Pancreas (tissue), 10 donors: ENCODE measurements at places on chromosomes 5 and 9. TPM values are rescaled to one million over a fixed set of nuclear protein-coding genes. Genes with fewer than 3 reads are reported as not detected.

The OLFML2A gene
- 6.2 TPM for total RNA-seq

The HNRNPA0 gene
- total RNA-seq, result 13.8 TPM

The C9orf50 gene
- total RNA-seq, result not detected

The FUT7 gene
- 0.19 TPM for total RNA-seq

The EFNA5 gene
- 2.0 TPM for total RNA-seq

DNA sequence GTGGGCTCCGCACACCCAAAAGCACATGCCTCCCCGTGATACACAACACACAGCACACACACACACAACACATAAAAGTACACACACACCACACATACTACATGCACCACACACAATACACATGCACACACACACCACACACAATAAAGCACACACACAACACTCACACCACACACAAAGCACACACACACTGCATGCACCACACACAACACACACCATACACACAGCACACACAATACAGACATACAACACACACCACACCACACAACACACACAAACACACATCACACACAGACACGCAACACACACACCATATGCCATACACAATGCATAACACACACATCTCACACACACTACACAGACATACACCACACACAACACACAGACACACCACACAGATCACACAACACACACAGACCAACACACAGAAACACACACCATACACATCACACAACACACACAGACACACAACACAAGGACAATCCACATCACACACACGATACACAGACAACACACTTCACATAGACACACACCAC, 3.4 kb upstream of the CCDC187 start:
- H3K27me3 ChIP-seq, result no peaks in the 10 kb centered on the region
- H3K4me3 ChIP-seq, result no peak overlapping the region
- H3K36me3 ChIP-seq, result no peaks in the 10 kb centered on the region
- H3K27ac ChIP-seq, result no peak overlapping the region

GRCh38 chr9:119453490-119453911, 84.3 kb upstream of the BRINP1 start:
- no peaks in the 10 kb centered on the region for H3K27me3 ChIP-seq
- H3K27ac ChIP-seq, result no peak overlapping the region
- H3K4me1 ChIP-seq, result no peaks in the 10 kb centered on the region
- DNase-seq, result no peak
- H3K4me3 ChIP-seq, result no peak overlapping the region

DNA sequence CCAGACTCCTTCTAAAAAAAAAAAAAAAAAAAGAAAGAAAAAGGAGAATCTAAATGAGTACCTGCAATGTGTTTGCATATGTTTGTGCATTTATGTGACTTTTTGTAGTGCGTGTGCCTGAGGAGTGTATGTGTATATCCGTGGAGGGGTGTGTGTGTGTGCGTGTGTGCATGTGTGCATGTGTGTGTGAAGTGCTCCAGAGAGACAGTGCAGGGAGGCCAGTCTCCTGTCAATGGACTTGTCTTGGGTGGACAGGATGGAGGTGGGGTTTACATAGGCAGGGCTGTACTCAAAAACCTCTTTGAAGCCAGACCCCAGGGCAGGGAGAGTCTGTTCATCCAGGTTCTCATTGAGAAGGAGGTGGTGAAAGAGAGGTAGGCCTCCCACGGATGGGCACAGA, 87.1 kb upstream of the MVB12B start:
- H3K27me3 ChIP-seq, result no peaks in the 10 kb centered on the region
- H3K27ac ChIP-seq, result no peak overlapping the region
- H3K36me3 ChIP-seq, result no peaks in the 10 kb centered on the region
- DNase-seq, result no peak
- no peaks in the 10 kb centered on the region for H3K4me1 ChIP-seq

DNA sequence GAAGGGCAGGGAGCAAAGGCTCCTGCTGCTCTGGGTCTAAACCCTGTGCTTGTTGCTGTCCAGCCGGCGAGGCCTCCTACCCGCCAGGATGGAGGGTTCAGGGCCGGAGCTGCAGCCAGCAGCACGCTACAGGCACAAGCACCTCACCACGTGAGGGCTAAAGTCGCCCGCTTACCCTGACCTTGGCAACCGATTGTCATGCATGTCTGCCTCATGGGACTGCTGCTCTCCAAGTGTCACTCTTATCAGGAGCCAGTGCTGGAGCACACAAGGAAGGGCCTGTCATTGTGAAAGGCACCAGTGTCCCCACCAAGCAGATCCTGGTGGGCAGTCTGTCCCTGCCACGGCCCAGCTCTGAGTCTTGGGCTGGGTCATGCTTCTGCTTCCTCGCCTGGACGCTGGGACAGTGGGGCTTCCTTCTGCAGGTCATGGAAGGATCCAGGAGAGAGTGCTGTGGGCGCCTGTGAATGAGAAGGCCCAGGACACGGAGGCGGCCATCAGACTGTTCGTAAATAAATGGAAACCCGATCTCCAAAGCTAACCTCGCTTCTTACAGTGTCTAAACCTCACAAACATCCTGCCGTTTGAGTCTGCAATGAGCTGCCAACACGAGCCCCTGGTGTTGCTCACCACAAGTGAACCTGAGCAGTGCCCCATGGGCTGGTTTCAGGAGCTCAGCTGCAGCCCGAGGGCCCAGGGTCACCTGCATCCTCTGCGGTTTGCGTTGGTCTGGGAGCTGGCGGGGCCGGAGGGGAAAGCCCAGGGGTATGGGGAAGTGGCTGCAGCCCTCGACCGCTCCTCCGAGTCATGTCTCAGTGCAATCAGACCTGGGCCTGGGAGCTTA, 58.2 kb upstream of the RXRA start:
- no peaks in the 10 kb centered on the region for H3K27me3 ChIP-seq
- DNase-seq, result no peak
- no peaks in the 10 kb centered on the region for H3K4me1 ChIP-seq

DNA sequence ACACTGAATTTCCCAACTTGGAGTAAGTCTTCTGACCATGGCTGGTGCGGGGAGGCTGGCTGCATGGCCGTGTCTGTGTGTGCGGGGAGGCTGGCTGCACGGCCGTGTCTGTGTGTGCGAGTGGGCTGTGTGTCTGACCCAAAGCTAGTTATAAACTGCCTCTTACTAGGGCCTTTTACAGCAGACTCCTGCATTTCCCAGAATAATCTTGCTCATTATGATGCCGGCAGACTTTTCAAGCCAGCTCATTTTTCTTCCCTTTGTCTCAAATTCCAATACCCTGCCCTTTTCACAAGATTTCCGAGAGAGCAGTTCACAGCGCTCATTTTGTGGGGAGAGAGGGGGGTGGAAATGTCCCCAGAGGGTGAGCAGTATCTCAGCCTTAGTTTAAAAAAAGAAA, 470.7 kb upstream of the BRINP1 start:
- no peaks in the 10 kb centered on the region for H3K36me3 ChIP-seq
- H3K27me3 ChIP-seq, result no peaks in the 10 kb centered on the region
- no peak overlapping the region for H3K27ac ChIP-seq

DNA sequence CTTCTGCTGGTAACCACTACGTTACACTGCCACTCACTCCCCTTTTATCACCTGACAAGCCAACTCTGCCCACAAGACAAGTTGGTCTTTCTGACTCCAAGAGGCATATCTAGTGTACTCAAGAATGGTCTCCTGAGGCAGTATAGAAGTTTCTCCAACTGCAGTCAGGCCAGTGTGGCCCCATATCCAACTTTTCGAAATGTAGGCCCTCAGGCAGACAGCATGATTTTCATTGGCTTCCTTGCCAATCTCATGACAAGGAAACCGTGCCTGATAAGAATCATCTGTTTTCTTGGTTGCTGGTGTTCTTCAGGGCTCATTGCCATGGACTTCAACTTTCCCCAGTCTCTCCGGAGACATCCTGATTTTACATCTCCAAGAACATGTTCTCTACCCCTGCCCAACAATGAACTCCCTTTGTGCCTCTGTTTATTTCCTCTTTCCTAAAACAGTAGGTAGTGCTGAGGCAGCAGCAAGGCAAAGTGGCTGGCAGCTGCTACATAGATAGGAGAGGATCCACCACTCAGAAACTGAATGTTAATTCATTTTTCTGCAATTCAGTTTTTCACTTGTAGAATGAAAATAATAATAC, 62.6 kb upstream of the SEMA6A start:
- no peak for DNase-seq
- no peaks in the 10 kb centered on the region for H3K4me1 ChIP-seq
- H3K27ac ChIP-seq, result no peak overlapping the region
- H3K27me3 ChIP-seq, result no peaks in the 10 kb centered on the region
- H3K36me3 ChIP-seq, result no peaks in the 10 kb centered on the region
- no peak overlapping the region for H3K4me3 ChIP-seq

GRCh38 chr9:16514131-16514530, 356.3 kb downstream of the BNC2 start:
- H3K27me3 ChIP-seq, result no peaks in the 10 kb centered on the region
- no peaks in the 10 kb centered on the region for H3K4me1 ChIP-seq
- no peak overlapping the region for H3K4me3 ChIP-seq
- no peaks in the 10 kb centered on the region for H3K36me3 ChIP-seq
- no peak overlapping the region for H3K27ac ChIP-seq
- no peak for DNase-seq

DNA sequence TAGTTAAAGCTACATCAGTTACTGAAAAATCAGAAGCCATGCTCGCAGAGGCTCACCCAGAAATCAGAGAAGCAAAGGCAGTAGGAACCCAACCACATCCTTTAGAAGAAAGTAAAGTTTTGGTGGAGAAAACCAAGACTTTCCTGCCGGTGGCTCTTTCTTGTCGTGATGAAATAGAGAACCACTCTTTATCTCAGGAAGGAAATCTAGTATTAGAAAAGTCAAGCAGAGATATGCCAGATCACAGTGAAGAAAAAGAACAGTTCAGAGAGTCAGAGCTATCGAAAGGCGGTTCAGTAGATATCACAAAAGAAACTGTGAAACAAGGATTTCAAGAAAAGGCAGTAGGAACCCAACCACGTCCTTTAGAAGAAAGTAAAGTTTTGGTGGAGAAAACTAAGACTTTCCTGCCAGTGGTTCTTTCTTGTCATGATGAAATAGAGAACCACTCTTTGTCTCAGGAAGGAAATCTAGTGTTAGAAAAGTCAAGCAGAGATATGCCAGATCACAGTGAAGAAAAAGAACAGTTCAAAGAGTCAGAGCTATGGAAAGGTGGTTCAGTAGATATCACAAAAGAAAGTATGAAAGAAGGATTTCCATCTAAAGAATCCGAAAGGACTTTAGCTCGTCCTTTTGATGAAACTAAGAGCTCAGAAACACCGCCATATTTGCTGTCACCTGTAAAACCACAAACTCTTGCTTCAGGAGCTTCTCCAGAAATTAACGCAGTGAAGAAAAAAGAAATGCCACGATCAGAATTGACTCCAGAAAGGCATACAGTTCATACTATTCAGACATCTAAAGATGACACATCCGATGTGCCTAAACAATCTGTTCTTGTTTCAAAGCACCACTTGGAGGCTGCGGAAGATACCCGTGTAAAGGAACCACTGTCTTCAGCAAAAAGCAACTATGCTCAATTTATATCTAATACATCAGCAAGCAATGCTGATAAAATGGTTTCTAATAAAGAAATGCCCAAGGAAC, 47.2 kb downstream of the CMYA5 start:
- H3K4me1 ChIP-seq, result no peaks in the 10 kb centered on the region
- no peaks in the 10 kb centered on the region for H3K27me3 ChIP-seq
- H3K27ac ChIP-seq, result no peak overlapping the region
- H3K36me3 ChIP-seq, result no peaks in the 10 kb centered on the region
